T-helper 1 cell (primary cell): ENCODE measurements at places on chromosomes 1 and 21.
A peak's percentile ranks its signal among the peaks of the same experiment; 100 is the strongest.

- DNase-seq: no peak
Observed at GRCh38 chr1:17363351-17363750, 8.6 kb upstream of the PADI6 start.

DNA sequence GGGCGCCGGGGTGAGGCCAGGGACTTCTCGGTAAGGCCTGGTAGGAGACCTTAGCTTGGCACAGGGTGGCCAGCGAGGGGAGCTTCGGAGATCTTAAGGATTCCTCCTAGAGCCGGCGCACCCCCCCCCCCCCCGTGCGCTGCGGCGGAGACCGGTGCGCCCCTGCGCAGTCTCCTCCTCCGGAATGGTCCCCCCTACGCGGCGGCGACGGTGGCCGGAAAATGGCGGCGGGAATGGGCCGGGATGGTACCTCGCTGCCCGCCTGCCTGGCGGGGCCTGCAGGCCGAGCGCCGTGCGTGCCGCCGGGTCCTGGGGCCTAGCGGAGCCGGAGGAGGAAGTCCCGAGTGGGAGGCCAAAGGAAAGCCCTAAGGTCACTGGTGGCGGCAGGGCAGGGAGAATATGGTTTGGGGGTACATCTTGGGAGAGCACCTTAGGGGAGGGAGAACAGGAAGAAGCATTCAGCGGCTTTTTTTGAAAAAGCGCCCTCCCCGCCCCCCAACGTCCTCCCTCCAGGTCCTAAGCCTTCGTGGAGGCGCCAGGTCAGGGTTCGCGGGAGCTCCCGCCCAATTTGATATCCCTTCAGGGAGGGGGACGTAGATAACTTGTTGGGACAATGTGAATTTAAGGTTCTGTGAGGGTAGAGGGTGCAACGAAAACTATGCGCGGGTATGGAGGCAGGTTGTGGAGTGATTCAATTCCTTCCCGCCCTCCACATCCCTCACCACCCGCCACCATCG lies 429 bp downstream of the SRRM1 start:
- peak; percentile 43 for DNase-seq

DNA sequence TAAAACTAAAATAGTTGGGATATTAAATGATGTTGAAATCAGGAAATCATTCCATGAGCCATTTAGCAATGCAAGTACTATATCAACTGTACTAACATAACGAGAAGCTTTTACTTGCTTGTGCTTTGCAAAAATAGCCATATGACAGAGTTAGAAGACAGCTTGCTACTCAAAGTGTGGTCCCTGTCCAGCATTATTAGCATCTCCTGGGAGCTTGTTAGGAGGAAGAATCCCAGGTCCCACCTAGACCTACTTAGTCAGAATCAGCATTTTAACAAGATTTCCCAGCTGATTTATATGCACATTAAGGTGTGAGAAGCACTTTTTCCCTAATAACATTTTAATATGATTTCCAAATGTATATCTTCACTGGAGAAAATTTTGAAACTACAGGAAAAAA lies 4.7 kb downstream of the PRKACB start:
- no peak for DNase-seq

DNA sequence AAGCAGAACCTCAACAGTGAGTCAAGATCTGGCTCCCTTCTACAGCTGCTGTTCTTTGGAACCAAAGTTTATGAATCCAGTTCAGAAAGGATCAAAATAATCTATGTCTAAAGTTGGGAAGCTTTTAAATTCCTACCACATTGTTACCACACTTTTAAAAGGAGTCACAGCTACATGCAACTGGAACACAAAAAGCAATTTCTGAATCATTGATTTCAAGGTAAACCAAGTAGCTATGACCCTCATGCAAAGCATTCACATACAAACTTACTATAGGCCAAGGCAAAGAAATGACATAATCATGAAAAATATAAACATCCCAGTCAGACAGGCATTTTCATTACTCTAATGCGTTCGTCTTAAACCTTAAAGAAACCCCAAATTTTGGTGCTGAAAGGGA lies 3.5 kb downstream of the SIPA1L2 start:
- DNase-seq: no peak

- peak; percentile 13 for DNase-seq
Observed at GRCh38 chr1:21293537-21294265, 3.4 kb upstream of the ECE1 start.

DNA sequence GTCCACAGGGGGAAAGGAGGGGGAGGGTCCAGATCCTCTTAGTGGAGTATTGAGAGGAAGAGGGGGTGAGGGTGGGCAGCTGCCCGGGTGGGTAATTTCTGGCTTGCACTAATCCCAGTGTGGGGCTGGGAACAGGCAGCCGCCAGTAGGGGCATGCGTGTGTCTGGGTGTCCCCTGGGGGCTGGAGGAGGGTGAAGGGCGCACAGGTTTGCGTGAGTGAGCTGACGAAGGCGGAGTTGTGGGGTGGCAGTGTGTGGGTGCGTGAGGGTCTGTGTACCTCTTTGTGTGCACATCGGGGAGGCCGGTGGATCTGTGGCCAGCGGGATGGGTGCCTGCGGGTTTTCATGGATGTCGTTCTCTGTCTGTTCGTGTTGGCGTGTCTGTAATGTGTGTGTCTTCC lies 97.3 kb downstream of the PAX7 start:
- no peak for DNase-seq

DNA sequence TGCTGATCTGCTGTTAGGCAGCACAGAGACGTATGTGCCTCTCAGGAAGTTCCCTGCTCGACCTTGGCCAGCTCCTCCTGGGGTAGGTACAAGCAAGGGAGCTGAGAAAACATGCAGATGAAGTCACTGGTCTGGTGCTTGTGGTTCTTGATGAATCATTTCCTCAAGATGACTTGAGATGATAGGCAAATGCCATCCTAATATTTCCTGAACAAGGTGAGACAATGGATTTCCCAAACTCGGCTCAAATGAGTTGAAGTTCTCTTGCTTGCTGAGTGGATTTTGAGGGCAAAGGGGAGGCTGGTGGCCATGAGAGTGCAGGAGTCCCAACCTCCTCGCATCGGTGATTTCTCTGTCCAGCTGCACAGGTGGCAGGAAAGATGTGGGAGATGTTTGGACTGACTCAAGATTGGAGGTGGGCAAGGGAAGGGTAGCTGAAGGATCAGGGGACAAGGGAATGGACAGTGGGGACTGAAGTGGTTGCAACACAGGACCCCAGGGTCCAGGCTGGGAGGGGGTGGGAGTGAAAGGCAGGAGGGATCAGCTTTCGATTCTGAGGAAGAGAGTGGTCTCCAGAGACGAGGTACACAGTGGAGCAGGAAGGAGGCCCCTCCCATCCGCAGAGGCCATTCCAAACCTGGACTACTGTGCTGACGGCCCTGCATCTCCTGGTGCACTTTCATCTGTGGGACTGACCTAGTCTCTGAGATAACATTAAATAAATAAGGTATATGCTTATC lies 63.9 kb downstream of the CAPN2 start:
- no peak for DNase-seq

GRCh38 chr1:158131217-158131616 lies 49.5 kb upstream of the CD1D start:
- DNase-seq: no peak

DNA sequence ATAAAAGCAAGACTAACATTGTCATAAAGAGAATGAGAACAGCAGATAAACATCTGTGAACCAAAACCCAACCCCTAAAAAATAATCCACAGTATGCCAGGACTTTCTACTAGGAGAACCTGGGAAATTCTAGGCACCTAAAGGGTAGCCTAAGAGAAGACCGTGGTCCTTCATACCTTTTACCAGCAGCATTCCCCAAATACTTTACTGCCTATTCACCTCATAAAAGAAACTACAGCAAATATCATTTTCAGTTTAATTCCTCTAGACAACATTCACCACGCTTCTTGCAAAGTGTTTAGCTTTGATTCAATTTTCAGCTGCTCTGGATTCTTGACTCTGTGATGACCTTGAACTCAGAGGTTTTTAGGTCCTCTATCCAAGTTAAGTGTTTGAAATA lies 1180.7 kb upstream of the B3GALT2 start:
- no peak for DNase-seq

DNA sequence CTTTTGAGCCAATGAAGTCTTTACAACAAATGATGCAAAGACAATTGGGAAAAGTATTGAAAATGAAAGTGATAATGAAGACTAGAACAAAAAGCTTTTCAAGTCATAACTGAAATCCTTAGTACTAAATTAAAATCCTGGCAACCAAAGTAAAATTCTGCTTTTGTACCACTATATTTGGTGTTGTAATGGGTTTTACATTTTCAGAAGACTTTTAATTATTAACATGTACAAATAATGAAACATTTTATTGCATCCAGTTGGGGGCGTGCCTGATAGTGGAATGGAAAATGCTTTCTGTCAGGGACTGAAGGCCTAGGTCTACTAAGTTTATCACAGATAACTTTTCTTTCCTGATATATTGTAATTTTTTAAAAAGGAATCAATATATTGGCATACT lies 89.4 kb downstream of the SDCCAG8 start:
- no peak for DNase-seq

DNA sequence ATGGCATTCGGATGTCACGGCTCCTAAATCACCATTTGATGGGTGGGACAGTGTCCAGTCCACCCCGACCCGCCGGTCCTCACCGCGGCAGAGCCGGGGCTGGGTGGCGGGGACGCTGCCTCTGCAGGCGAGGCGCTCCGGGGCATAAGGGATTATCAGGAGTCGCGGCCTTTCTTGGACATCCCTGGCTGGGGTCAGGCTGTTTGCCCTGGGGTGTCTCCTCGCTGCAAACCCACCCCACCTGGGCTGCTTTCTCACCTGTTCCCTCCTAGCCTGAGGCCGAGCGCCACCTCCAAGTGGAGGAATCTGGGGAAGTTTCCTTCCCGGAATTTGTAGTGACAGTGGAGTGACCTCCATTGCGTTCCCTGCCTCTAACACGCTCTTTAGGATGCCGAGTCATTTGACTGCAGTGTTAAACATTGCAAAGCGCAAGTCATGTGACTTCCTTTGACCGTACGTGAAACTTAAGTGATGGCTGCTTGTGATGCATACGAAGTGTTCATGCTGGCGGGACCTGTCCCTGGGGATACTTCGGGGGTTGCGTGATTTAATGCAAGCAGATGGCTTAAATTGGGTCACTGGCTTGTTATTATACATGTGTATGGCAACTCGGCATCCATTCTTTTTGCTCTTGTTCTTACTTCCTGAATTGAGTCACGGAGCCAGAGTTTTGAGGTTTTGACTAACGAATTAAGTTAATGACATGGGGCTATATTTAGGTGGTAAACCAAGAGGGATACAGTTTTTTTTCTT lies 536 bp downstream of the LGALS8 start:
- DNase-seq: peak; percentile 45
